ENCODE measurements at places on chromosomes 5 and 9.

GRCh38 chr9:25212361-25212760 lies 465.9 kb downstream of the TUSC1 start:
- no peak for DNase-seq

- no peak for DNase-seq
Measured at GRCh38 chr9:135043345-135043744, 44.1 kb upstream of the OLFM1 start.

GRCh38 chr9:70563431-70564204 lies 149.2 kb upstream of the KLF9 start:
- DNase-seq = peak; percentile 63

GRCh38 chr5:81081461-81081835 lies 121.3 kb downstream of the RASGRF2 start:
- DNase-seq = no peak

DNA sequence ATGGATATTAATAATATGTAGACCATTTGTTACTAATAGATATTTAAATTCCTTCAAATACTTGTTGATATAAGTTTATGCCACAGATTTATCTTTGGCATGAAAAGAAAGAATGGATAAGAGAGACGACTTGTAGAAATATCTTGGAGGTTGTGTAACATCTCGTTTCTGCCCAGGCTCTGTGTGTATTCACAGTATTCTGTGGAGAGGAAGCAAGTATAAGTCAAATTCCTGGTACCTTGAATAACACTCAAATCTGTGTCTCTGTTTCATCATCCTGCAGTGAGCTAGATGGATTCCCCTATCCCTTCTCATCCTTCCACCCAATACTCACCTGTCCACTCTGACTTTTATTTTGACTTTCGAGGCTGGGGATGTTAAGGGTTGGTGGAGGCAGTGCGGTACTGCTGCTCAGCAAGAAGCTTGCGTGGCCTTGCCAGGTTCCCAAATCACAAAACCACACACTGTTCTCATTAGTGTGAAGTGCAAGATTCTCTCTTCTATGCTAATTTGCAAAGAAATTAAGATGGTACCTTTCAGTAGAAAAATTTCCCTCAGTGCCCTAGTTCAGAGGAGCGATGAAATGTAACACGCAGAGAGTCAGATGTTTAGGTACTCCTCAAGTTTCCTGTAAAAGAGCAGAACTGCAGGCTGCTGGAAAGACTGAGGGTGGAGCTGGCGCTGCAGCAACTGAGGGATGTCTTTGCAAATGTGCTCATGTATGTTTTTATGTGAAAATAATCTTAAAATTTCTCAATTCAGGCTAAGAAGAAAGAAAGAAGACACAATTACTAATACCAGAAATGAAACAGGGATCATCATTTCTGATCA lies 42.6 kb upstream of the ANKRD18A start:
- DNase-seq = no peak

DNA sequence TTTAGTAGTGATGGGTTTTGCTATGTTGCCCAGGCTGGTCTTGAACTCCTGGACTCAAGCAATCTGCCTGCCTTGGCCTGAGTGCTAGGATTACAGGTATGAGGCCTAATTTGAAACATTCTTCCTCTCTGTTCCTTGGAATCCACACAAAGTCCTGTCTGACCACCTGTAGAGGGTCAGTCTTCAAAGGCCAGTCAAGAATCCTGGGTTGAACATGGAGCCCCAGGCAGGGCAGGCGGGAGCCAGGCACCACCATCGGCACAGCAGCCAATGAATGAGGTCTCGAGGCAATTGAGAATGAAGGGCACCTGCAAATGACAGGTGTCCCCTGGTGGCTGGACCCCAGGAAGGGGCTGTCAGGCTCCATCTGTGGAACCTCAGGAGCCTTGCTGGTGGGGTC lies 17.4 kb upstream of the NCS1 start:
- DNase-seq = no peak

DNA sequence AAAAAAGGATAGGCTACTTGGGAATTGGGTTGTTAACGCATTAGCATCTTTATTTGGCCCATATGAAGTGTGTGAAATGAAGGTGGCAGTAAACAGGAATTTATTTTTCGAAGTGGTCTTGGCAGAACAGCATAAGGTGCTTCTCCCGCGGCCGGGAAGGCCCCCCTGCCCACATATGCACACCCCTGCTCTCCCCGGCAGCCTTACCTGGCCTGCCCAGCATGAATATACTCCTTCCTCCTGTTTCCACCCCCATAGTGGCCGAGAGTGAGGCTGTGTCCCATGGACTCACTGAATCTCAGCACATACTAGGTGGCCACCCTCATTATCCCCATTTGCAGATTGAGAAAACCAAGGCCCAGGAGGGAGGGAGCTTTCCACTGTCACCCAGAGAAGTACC lies 54.0 kb upstream of the OLFM1 start:
- no peak for DNase-seq

- no peak for DNase-seq
Measured at GRCh38 chr9:129746092-129746777, 6.6 kb downstream of the PTGES start.

DNA sequence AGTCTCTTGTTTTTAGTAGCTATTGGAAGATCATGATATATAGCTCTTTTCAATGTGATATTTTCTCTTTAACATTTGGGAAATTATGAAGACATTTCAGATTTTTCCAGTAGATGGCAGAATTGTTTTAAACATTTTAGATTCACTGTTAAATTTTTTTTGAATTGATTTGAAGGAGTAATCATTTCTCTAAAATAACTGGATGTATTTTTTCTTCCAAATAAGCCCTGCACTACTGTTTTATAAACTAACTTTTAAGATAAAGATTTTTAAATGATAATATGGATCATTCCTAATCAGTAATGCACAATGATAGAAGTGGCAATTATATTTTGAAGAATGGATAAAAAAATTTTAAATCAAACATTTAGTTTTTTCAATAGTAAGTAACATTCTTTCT lies 14.2 kb downstream of the NDUFAF2 start:
- peak; percentile 12 for DNase-seq

DNA sequence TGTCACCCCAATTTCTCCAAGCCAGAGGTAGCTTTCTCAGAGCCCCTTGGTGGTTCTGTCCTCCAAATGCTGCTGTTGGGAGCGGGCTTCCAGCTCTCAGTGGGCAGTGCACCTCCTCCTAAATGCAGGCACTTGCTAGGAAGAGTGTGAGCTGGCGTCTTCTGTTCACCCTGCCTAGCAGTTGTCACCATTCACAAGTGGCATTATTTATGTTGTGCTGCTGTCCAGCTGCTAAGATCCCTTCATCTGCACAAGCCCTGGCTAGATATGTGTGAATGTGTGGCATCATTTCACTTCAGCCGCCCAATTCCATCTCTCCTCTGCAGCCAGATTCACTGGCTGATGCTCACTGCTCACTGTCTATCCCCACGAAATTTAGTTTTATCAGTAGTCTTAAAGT lies 43.7 kb downstream of the SLC36A1 start:
- no peak for DNase-seq

DNA sequence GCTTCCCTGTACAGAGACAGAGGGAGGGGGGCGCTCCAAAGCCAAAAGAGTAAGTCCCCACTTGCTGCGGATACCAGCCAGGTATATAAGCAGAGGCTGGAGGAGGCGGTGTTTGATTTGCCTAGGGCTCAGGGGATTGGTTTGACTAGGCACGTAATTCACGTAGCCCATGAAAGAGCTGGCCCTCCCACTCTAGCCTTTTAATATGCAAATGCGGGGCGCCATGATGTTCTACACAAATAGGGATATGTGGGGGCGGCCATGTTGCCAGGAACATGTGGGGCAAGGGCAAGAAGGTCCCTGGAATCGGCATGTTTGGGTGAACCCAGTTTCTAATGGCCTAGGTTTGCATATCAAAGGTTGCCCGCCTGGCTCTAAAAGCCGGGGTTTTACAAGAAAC lies 3.3 kb upstream of the PRLR start:
- DNase-seq = no peak

GRCh38 chr5:133839721-133840120 lies 128.7 kb downstream of the C5orf15 start:
- no peak for DNase-seq

DNA sequence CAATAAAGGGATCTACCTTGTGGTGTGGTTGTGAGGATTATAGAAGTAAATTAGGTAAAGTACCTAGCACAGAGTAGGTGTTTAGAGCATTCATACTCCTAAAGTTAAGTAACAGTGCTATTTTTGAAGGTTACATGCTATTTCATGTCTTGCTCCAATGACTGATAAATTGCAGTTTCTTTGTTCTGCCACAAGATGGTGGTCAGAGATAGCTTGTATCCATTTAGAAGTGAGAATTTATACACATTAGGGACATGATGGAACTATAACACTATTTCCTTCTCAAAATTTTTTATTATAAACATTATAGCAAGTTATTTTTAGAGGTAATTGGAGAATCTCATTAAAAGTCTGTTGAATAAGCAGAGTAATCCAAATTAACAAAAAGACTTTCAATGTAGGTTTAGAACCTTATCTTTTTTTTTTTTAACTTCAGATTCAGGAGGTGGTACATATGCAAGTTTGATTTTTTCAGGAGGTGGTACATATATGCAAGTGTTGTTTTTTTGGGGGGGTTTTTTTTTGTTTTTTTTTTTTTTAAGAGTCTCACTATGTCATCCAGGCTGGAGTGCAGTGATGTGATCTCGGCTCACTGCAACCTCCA lies 17.1 kb downstream of the MTREX start:
- peak; percentile 52 for DNase-seq

GRCh38 chr9:4099976-4100735 lies 199.7 kb downstream of the GLIS3 start:
- DNase-seq = no peak

DNA sequence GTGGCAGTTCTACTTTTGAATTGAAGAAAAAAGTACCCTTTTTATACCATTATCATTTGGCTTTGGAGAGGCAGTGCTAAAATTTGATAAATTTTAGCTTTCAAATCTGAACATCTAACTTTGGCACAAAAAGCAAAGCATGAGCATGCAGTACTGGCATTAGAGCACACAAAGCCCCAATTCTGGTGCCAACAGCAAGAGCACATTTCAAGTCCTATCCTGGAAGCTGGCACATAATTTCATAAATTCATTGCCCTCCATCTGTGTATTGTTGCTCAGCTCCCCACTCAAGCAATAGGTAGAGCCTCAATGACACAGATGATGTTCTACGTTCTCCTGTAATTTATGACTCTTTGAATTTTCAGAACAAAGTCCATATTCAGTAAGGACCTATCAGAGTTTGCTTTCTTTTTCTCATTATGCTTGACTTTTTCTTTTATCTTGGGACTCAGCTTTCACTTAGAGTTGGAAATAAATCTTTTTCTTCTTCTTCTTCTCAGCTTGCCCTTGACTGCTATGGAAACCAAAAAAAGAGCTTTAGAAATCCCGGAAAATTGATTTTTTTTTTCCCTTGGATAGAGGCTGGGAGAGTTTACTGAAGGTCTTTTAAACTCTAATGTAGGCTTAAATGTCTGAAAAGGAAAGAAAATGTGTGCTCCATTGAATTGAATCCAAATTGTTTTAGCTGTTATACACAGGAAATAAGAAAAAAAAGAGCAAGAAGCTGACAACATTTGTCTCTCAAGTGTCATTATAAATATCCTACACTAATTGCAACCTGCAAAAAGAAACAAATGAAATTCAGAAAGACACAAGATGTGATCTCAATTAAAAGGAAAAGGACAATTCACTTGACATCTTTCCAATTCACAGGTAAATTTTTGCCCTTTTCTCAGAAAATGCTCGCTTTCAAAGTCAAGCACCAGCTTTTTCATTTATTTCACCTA lies 380.8 kb upstream of the CDH18 start:
- DNase-seq = no peak

GRCh38 chr5:28430565-28431178 lies 1392.3 kb upstream of the CDH9 start:
- DNase-seq = no peak

DNA sequence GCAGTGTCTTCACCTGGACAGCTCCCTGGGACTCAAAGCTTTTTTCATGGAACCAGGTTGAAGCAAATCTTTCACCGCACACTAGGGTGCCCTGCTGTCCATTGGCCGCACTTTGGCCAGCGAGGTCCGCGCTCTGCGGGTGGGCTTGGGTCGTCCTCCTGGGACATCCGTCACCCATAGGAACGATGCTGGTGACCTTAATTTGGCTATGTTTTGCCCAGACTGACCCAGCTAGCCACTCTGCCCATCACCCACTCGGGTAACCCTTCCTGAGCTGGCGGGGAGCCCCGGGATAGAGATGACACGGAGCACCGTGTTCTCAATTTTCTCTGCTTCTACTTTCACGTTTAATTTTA lies 25.9 kb downstream of the ZDHHC11B start:
- no peak for DNase-seq

- no peak for DNase-seq
Measured at GRCh38 chr9:36118201-36118600, 18.3 kb upstream of the GLIPR2 start.
